Sigmoid colon (tissue), 7 donors: ENCODE measurements at places on chromosomes 1 and 21. TPM values are rescaled to one million over a fixed set of nuclear protein-coding genes. Genes with fewer than 3 reads are reported as not detected.

Gene OR4F16
- not detected for total RNA-seq

Gene TEKT2
- total RNA-seq, result not detected

Gene CDC14A
- total RNA-seq, result 11.8 TPM

Gene KMO
- total RNA-seq, result 1.1 TPM

Gene CSF1
- total RNA-seq, result 21.8 TPM

Gene AGMAT
- total RNA-seq, result not detected

Gene AMPD1
- total RNA-seq, result not detected

Gene BCAN
- not detected for total RNA-seq

Gene CHI3L2
- not detected for total RNA-seq
